ENCODE measurements at places on chromosomes 2 and 18. TPM values are rescaled to one million over a fixed set of nuclear protein-coding genes. Genes with fewer than 3 reads are reported as not detected.

DNA sequence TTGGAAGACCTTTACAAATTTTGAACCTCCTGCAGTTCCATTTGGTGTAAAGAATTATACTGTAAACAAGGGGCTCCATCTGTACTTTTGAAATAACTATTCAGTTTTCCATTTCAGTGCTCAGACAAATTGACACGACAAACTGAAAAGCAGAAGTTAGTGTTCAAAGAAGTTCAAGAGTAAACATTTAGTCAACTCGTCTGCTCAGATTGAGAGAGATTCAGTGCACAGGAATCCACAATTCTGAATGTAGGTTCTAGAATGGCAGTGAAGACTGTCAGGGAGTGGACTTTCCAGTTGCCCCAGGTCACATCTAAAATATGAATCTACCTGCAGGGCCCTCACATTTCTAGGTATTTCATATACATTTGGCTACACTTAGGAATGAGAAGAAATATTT, 322.3 kb upstream of the TCF4 start:
- no peak for DNase-seq

- DNase-seq, result no peak
Measured at GRCh38 chr2:191215666-191216065, 29.5 kb upstream of the MYO1B start.

GRCh38 chr2:23756593-23757292, 170.2 kb downstream of the ATAD2B start:
- no peak for DNase-seq

GRCh38 chr2:150062416-150062815, 425.1 kb downstream of the RND3 start:
- no peak for DNase-seq

- no peak for DNase-seq
Measured at GRCh38 chr2:179222076-179222475, 42.6 kb downstream of the SESTD1 start.

Gene RUFY4
- 0.42 TPM for total RNA-seq

- DNase-seq, result no peak
Measured at GRCh38 chr18:23087352-23087751, 47.9 kb upstream of the CABLES1 start.

Gene IL37
- not detected for total RNA-seq

DNA sequence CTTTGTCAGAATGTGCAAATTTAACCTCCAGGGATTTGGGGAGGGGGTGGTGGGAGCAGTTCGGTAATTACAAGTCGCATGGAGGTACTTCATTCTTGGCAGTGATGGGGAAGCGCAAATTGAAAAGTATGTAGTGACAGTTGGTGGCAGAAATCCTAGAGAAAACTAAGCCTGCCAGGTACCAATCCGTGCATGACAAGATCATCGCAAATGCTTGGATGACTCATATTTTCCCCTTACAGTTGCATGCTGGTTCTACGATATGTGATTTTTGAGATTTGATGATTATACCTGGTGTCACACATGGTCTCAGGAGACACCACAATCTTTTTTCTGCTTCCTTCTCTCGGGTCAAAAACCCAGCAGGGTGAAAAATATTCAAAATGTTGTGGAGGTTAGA, 479.7 kb upstream of the ID2 start:
- DNase-seq, result no peak

DNA sequence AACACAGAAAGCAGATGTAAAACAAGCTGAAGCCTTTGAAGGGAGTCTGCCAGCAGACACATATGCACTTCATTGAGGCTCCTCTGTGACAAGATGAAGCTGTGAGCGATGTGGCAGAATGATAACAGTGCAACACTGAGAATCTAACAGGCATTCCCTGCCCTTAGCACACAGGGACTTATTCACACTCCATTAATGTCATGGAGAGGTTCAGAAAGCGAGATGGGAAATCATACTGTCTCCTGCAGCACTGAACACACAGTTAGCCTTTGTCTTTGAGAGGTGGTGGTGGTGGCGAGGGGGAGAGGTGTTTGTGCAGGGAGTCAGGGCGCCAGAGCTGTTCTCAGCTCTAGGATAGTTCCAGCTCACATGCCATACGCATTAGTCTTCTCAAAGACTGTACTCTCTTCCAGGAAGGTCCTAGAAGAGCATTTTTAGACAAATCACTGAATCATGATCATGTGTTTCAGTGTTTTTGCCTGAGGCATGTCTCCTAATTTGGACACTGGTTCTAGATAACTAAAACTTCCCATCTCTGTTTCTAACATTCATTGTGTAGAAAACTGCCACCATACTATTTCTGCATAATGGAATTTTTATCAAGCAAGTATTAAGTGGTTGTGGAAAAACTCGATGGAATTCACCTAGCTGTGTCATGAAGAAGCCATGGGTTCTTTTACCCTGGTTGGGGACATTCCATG, 93.5 kb upstream of the ITGB6 start:
- DNase-seq, result no peak

GRCh38 chr2:111117598-111118480, 2.9 kb upstream of the BCL2L11 start:
- no peak for DNase-seq

DNA sequence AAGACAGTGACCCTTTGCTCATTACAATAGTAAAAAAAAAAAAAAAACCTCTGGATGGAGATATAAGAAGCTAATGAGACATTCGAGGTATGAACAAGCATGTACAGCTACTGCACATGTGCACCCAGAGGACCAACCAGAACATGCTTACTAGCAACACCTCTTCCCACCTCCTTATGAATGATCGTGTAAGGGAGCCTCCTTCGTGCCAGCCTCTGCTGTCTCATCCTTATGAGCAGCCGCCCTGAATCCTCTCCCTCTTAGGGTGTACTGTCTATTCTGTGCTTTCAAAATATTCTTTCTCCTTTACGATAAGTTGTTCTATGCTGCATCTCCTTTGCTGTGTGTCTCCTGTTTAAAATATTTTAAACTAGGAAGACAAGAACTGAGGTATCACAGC, 91.4 kb upstream of the ACSL3 start:
- DNase-seq, result no peak

GRCh38 chr2:127039387-127040031, 67.4 kb downstream of the BIN1 start:
- DNase-seq, result no peak

- no peak for DNase-seq
Measured at GRCh38 chr2:195649629-195650190, 7.3 kb upstream of the SLC39A10 start.

DNA sequence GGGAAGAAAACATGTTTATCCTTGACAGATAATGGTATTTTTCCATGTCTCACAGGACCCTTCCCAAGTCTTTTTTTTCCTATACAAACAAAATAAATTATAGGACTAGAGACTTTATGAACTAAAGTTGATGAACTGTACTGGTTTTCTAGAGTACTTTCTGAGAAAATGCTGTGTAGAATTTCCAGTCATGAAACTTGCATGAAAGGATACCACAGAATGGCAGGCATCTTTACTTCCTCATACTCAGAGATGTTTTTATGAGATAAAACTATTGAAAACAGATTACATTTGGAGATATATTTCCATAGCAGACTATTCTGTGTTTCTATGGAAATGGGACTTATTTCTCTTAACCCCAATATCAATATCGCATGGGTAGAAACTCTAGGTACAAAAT, 403.5 kb downstream of the PARD3B start:
- DNase-seq, result no peak

DNA sequence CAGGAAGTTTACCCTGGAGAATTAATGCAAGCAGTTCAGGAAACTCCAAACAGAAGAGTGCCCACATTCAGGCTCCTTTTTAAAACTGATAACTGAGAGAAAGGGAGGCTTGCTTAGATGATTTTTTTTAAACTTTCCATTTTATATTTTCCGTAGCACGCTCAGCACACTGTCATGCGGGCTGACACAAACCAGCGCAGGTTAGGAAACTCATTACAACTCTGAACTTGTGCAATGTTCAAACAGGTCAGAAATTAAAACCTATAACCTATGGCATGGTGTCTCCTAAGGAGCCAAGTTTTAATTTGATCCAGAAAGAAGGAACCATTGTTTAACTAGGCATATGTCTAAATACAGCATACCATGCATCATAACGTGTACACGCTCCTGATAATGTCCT, 117.7 kb upstream of the SMIM21 start:
- DNase-seq, result no peak

DNA sequence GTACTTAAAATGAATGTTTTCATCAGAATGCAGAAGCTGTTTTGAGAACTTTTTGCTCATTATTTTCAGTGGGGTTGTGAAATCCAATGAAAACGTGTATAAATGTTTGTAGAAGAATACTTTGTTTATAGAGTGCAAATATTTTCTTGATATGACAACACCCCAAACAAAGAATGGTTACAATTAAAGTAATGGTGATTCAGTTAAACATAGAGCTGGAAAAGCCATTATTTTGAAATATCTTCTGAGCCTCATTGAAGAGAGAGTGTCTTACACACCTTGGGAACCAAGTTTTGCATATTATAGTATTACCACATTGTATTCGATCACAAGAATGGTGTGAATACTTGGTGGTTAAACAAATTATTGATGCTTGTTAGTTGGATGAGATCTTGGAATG, 48.7 kb downstream of the SPTBN1 start:
- DNase-seq, result no peak

Gene UCN
- 1.0 TPM for total RNA-seq

Gene KRTCAP3
- total RNA-seq, result 0.48 TPM

DNA sequence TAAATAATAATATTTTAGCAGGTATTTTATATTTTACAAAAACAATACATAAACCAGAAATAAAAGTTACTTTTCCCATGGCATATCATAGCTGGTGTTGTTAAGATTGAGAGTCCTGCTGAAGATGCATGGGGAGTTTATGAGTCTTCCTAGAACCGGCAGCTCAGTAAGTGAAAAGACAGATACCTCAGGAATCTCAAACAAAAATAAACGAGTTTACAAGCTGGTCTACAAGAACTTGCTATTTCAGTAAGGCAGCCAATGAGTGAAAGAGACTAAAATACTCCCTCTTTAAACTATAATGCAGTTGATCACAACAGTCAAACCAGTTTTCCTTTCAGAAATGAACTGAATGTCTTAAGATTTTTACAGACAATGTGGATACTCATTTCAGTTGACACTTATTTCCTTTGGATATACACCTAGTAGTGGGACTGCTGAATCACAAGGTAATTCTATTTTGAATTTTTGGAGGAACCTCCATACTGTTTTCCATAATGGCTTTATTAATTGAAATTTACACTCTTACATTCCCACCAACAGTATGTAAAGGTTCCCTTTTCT, 8.9 kb downstream of the GAREM1 start:
- no peak for DNase-seq

- no peak for DNase-seq
Measured at GRCh38 chr2:209472871-209473270, 49.0 kb downstream of the MAP2 start.

Gene NGEF
- total RNA-seq, result 0.35 TPM

Gene PLGLB1
- not detected for total RNA-seq

DNA sequence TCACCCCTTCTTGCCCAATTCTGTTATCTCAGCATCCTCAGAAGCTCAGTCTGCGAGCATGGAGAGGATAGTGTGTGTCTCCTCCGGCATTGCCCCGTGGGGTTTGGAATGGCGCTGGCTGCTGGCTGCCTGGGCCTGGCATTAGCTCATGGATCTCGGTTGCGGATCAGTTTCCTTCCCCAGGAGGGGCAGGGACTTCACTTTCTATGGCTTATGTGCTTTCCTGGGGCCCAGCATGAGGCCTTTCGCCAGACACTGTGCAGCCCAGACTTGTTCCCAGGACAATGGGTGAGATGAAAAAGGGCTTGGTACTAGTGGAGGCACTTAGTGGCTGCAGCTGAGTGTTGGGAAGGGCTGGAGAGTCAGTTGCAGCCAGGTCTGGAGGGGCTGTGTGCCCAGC, 143.3 kb downstream of the GLI2 start:
- DNase-seq, result no peak

GRCh38 chr2:159497256-159497655, 119.1 kb downstream of the BAZ2B start:
- no peak for DNase-seq

GRCh38 chr2:4140281-4140970, 437.1 kb downstream of the DCDC2C start:
- DNase-seq, result no peak

- no peak for DNase-seq
Measured at GRCh38 chr2:107174171-107174570, 288.2 kb upstream of the ST6GAL2 start.

- no peak for DNase-seq
Measured at GRCh38 chr2:202377207-202377761, 1.2 kb downstream of the BMPR2 start.

DNA sequence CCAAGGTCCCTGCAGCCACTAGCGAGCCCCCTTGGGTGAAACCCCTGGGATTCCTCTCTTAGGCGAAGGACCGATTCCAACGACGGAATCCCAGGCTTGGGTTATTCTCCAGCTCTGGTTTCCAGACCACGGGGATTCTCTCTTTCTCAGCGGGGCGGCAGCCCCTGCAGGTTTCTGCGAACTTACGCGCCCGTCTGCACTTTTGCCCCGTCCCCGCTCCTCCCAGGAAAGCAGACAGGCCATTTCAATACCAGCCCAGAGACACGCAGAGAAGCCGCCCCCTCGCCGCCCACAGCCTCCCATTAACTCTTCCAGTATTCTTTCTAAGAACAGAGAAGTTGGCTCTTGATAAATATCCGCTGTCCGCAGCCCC, 1.2 kb downstream of the CBLN2 start:
- DNase-seq, result no peak

DNA sequence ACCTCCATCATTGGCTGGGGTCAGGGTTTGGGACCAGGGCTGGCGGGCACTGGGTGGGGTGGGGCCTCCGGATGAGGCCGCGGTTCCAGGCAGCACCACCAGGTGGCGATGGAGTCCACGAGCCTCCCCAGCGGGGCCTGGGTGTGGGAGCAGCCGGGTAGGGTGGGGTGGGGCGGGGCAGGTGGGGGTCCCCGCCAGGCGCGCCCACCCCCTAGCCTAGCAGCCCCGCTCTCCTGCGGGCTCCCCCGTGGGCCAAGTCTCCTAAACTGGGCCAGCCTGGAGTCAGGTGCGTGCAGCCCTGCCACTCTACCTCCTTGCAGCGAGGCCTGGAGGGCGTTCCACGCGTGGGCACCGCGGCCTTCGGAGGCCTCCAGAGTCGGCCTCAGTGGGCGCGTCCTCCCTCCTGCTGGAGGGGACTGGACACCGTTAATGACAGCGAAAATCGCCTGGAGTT, 187.5 kb downstream of the TWIST2 start:
- no peak for DNase-seq

DNA sequence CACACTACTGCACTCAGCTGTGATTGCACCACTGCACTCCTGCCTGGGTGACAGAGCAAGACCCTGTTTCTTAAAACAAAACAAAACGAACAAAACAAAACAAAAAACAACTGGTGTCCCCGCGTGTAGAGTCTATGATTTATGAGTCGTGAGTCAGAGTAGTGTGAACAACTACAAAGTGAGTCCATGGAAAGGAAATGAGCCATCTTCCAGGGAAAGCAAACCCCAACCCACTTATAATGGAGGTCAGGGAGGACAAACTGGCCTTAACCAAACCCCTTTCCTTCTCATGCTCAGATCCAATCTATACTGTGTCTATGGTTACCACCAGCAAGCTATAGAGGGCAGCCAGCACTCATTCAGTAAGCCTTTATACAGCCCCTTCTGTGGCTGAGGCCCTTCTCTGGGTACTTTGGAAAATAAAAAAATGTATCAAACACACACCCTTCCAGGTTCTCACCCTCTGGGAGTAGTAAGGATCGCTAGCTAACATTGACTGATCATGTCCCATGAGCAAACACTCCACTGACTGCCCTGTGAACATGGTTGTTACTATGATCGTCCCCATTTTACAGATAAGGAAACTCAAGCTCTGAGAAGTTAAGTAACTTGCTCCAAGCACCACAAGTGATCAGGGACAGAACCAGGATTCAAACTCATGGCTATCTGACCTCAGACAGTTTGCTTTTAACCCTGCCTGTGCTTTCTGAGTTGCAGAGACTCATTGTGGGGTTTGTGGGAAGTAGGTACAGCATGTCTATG, 24.7 kb upstream of the COLEC12 start:
- no peak for DNase-seq

- DNase-seq, result no peak
Measured at GRCh38 chr2:36729067-36729466, 32.6 kb downstream of the VIT start.

Data from mesenteric fat pad (tissue), 1 donor.